ENCODE measurements at places on chromosomes 7 and 10.

GRCh38 chr7:1105189-1105588 is 17.3 kb downstream of the GPER1 start:
- no peak for DNase-seq

DNA sequence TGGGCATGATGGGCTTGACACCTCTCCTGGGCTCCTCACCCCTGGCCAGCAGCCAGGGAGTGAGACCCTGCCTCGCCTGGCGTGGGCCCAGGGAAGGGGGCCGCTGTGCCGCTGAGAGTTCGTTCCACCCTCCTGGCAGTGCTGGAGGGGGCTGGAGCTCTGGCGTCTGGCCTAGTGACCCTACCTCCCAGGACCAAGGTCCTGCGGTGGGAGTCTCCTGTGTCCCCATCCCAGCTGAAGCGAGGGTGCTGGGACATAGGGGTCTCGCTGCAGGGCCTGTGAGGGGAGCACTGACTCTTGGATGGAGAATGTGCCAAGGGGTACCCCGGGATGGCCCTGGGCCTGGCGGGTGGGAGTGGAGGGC is 1.2 kb downstream of the GTF2IRD1 start:
- no peak for DNase-seq

- DNase-seq, result no peak
Measured at GRCh38 chr7:30971440-30971839, 7.7 kb downstream of the GHRHR start.

DNA sequence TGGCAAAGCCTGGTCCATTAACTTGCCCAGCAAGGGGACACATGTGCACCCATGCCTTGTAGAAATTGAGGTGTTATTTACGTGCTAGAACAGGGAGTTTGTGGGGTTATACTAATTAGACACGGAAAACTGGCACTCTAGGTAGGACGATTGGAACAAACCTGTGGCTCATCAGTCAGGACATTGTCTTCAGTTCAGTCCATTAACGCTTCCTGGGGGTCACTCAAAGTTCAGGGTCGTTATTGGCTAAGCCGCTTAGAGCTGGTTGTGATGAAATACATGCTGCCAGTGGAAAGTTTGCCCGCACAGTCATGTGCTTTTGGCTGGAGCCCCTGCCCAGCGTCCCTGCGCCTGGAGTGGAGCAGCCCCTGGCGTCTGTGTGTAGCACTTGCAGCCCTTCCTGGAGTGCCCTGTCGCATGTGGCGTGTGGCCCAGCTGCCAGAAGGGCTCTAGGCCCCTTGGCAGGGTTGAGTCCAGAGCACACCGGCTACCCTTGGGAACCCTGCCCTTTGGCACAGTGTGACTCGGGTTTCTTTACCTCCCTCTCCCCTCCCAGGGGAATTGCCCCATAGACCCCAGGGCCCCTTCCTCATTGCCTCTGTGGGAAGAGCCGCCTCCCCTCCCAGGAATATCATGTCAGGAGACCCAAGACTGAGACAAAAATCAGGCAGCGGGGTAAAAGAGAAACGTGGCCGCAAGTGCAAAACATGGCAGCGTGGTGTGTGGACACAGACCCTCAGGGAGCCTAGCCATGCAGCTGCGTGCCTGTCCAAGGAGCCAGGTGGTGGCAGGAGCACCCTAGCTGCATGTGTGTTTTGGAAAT is 9.8 kb downstream of the ZNF775 start:
- DNase-seq, result peak; percentile 67

DNA sequence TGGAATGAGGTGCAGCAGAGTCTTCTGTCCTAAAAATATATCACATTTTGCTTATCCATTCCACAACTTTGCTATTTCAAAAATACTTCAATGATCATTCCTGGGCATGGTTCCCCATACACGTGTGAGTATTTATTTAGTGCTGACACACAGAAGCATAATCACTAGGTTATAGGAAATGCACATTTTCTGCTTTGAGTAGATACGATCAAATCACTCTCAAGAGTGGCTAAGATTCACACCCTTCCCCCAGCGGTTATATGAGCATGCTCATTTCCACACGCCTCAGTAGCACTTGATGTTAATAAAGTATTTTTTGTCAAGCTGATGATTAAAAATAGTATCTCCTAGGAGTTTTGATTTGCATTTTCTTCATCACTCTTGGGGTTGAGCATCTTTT is 93.5 kb upstream of the LRRC4 start:
- no peak for DNase-seq

DNA sequence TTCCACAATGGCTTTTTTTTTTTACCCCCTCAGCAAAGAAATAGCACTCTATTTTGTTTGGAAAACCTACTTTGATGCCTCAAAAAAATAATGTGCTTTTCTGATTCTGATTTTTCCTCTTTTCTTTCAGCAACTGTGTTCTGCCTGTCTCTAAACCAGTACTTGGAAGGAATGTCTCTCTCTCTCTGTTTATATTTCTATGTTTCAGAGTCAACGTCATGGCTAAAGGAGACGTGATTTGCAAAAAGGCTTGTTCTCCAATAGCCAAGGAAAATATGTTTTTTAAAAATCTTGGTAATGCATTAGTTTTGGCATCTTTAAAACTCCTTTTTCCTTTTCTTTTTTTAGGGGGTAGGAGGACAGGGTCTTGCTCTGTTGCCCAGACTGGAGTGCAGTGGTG is 56.0 kb upstream of the SDK1 start:
- no peak for DNase-seq

GRCh38 chr7:133065301-133065700 is 16.6 kb downstream of the CHCHD3 start:
- no peak for DNase-seq

- no peak for DNase-seq
Measured at GRCh38 chr7:40093631-40094350, 40.6 kb downstream of the MPLKIP start.

DNA sequence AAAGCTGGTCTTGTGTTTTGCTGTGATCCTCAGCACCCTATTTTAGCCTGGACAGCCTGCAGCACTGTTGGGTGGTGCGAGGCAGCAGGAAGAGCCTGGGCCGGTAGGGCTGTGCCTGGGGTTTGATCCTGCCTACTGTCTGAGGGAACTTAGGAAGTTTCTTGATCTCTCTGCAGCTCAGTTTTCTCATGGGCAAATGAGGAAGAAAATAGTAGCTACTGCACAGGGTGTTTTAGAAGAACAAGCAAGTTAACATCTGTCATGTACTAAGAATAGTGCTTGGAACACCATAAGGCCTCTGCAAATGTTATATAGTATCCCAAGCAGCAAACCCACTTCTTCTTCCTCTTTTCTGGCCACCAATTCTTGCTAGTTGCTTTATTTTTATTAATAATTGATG is 12.0 kb upstream of the AGR2 start:
- no peak for DNase-seq

- no peak for DNase-seq
Measured at GRCh38 chr7:94529516-94529915, 19.9 kb downstream of the CASD1 start.

DNA sequence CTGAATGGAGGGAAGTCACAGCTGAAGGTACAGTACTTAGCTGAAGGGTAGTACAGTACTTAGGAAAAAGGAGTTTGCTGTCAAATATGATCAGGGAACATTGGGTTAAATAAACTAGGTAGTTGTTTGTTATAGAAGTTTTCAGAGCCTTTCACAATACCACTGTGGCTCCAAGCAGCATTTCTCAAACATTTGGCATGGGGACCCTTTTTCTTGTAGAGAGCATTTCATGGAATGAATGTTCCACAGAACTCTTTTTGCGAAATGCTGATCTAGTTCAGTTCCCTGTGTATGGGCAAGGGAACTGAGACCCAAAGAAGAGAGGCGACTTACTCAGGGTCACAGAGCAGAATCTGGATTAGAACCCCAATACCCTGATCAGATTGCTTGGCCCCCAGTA is 31.5 kb upstream of the DDX50 start:
- no peak for DNase-seq

DNA sequence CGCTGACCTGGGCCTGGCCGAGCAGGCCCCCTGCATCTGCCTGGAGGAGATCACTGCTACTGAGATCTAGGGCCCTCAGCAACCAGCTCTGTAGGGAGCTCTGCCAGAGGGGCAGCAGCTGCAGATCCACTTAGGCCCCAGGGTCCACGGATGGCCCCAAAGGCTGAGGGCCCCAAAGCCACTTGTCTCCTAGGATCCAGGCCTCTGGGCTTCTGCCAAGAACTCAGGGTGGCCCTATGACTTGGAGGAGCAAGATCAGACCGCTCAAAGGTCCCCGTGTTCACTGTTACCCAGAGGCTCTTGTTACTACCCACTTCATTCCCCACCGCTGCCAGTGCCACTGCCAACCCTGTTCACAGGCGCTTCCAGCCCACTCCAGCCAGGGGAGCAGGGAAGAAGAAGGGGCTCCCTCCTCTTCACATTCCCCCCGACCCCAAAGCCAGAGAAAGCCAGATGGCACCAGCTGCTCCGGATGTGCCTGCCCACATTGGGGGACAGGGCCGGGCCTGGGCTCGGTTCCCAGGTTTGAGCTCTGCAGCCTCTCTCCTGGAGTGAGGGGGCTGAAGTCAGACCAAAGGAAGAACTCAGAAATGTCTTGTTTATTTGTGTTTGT is 7.6 kb downstream of the LZTS2 start:
- DNase-seq, result no peak

DNA sequence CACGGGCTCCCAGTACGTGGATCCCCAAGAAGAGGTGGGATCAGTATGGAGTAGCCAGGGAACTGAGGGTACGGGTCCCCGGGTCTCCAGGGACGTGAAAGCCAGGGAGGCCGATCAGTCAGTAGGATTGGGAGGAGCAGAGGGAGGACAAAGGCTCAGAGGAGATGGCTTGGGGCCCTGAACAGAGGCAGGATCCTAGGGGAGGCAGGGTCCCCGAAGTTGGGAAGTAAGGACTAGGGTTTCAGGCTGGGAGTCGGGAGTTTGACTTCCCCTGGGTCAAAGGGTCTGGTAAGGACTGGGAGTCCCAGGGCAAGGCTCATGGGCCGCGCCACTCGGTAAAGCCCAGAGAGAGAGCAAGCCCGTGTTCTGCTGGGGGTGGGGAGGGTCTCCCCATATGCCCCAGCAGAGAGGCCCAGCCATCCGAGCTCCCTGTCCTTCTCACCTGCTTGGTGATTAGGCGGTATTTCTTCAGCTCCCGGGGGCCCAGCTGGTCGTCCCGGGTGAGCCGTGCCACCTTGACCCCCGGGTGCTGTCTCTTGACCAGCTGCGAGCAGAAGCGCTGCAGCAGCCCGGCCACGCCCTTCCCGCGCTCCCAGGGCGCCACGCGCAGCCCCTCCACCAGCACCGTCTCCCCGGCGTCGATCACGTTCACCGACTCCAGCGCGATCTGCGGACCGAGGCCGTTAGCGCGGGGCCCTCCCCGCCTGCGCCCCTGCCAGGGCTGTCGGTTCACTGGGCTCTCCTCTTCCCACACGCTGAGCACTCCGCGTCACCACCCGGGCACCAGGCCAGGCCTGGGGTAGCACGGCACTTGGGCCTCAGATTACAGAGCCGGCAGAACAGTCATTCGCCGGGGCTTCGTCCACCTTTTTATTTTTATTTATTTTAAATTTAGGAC is 7.0 kb downstream of the NAT16 start:
- DNase-seq, result no peak

- no peak for DNase-seq
Measured at GRCh38 chr7:128192497-128193142, 48.5 kb upstream of the LEP start.

DNA sequence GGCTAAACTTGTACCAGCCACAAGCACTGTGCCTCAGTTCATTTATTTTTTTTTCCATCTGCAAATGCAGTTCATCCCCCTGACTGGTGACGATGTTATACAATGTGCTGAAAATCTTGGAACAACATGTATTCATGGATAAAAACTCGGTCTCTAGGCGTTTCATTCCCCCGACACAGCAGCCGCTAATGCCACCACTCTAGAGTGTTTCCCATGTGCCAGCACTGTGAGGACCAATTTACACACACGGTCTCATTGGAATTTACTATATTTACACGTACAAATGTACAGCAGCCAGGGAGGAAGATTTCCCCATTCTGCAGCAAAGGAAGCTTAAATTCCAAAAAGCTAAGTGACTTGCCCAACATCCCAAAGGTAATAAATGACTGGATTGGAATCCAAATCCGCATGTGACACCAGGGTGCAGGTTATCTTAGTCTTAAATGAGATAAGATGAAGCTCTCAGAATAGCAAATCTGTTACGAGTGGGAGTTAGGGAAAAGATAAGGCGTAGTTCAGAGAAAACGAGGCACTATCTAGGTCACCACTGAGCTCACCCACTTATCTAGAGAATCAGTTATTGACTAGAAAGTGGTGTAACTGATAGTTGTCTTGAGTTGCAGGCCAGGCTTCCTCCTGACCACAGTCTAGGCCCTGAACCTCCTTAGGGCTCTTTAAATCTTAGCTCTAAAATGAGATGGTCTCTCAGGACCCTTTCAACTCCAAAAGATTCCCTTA is 36.7 kb downstream of the FAM107B start:
- DNase-seq, result no peak

DNA sequence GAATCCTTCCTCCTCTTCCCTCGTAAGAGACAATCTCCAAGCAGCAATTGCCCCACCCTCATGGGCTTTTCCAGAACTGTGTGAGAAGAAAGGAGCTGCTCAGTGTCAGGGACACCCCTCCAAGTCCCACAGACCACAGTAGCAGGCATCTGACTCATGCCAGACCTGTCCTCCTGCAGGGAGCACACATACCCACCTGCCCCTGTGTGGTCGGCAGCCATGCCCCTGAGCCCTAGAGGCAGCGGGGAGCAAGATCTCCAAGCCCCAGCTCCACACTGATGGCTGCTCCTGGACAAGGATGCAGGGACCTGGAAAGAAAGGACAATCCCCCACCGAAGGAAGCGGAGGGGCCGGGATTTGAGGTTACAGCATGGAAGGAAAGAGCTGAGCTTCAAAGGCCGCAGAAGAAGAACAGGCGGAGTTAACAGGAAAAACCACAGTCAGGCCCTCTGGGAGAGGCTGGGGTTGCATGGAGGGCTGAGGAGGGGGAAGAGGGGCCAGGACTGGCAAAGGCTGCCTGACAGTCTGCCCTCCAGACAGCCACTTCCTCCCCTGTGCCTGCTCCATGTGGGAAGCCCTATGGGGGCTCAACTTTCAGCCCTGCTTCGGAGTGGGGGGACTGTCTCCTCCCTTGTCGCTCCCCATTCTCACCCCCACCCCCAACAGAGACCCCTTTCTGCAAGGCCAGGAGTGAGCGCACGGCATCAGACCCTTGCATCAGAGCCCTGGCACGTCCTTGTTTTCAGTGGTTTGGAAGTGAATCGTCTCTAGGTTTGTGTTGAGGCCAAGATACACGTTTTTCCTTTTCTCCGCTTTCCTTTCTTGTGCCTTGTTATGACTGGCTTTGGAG is 46.8 kb downstream of the ASB13 start:
- no peak for DNase-seq

GRCh38 chr10:14859775-14860174 is 18.9 kb upstream of the SUV39H2 start:
- DNase-seq, result no peak

DNA sequence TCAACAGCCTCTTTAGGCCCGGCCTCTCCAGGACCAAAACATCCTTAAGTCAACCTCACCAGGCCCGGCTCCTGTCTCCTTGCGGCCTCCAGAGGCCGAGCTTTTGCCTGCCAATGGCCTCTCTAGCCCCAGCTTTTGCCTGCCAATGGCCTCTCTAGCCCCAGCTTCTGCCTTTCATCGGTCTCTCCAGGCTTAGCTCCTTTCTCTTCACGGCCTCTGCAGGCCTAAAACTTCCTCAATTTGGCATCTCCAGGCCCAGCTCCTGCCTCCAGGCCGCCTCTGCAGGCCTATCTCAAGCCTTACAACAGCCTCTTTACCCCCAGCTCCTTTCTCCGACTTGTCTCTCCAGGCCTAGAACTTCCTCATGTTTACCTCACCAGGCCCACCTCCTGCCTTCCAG is 15.7 kb upstream of the TMEM248 start:
- DNase-seq, result no peak

GRCh38 chr10:128345353-128345752 is 219.1 kb upstream of the MKI67 start:
- no peak for DNase-seq

GRCh38 chr10:9334270-9334669 is 1279.8 kb downstream of the GATA3 start:
- DNase-seq, result no peak
